NCI-H2029 treated with DMSO at 0.1 percent for 48 hours (cell line): ENCODE measurements at places on chromosomes 3 and 15.

DNA sequence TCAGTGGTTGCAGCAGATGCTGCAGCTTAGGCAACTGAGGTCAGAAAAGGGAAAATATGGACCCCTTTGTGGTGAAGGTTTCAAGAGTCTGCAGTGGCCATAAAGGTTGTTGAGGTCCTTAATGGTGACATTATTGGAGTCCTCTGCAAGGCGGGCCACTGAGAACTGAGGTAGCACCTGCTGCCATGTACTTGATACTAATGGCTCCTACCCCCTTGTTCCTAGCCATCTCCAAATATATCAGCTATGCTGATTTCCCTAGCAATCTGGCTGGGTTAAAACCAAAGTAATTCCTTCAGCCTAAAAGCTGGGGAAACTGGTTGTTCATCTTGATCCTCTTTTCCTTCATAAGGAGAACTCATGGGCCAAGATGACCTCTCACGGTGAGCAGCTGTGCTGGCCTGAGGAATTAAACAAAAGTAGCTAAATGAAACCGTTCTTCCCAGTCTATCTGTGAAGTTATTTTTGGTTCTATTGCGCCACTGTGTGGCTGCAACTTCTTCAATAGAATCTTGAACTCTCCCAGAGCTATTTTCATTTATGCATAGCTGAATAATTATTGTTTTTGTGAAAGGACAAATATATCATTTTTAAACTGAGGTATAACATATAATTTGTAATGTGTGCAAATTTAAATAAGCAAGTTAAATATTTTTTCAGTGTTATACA is 76.1 kb upstream of the PLSCR4 start:
- DNase-seq, result no peak

- no peak for DNase-seq
These were observed 557.8 kb upstream of the CFAP20DC start for GRCh38 chr3:59607656-59608055.

- no peak for DNase-seq
These were observed 107.7 kb upstream of the CADPS start for GRCh38 chr3:62982795-62983455.

GRCh38 chr3:40494698-40495097 is 11.1 kb upstream of the ZNF620 start:
- no peak for DNase-seq

GRCh38 chr3:58691997-58692396 is 25.4 kb upstream of the FAM3D start:
- no peak for DNase-seq
